ENCODE measurements at places on chromosomes 12 and 14. TPM values are rescaled to one million over a fixed set of nuclear protein-coding genes. Genes with fewer than 3 reads are reported as not detected.

CACNA1C gene
- total RNA-seq = not detected

GPRC5A gene
- total RNA-seq = 31.9 TPM

LRP1-AS gene
- total RNA-seq = not detected

CRIP1 gene
- total RNA-seq = 16.0 TPM

GDF11 gene
- 6.0 TPM for total RNA-seq

GZMB gene
- not detected for total RNA-seq

SLC4A8 gene
- 0.28 TPM for total RNA-seq

IFNG gene
- not detected for total RNA-seq

NXPH4 gene
- 9.3 TPM for total RNA-seq

HPD gene
- not detected for total RNA-seq

TPPP2 gene
- not detected for total RNA-seq

HOXC12 gene
- not detected for total RNA-seq

All from airway epithelial cell (primary cell).